ENCODE measurements at places on chromosomes 11 and 22.

DNA sequence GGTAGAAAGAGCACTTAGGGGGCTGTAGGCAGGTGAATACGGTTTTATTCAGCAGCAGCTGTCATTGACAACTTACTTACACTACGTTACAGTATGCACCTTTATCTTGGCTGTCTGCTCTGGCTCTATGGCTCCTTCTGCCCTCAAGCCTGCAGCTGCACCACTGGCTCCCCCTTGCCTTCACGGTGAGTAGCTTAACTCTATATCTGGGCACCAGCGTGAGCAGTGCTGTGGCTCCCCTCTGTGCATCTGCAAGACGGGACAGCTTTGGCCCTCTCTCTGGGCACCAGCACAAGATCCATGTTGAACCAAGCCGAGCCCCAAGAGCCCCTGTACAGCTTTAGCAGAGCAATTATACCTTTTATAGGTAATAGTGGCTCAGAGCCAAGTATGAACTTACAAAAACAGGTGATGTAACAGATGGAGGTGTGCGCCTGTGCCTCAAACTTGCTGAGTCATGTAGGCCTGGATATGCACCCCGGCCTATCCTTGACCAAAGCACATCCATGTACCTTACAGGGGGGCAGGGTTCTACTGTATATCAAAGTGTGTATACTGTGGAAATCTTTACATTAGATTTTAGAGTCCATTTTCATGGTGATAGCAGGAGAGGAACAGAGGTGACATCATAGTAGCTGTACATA, 96.9 kb upstream of the CTSC start:
- DNase-seq, result no peak

DNA sequence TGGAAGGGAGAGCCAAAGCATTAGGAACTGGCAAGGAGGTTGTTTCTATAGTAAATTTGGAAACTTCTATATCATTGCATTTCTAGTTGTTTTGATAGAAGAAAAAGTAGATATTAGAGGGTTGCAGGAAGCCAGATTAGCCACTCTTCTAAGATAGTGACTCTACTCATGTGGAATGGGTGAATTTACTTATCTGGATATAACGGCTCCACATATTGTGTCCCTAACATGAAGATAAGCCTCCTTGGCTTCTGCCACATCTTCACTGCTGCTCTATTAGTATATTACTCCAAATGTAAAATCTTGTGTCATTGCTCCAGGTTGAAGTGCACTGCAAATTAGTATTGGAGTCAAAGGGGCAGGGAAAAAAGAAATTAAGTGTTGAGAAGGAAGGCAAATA, 283.3 kb downstream of the CASP12 start:
- DNase-seq, result no peak

DNA sequence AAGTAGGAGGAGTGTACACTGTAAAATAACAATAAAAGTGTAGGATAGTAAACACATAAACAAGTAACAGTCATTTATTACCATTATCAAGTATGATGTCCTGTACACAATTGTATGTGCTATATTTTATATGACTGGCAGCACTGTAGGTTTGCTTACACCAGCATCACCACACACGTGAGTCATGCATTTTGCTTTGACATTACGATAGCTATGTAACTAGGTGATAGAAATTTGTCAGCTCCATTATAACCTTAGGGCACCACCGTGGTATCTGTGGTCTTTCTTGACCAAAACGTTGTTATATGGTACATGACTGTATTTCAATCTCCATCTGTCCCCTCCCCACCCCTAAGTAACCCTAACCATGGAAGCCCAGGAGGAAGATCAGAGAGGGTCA, 1.1 kb downstream of the DNAL4 start:
- no peak for DNase-seq

GRCh38 chr11:100525635-100526034, 161.5 kb upstream of the ARHGAP42 start:
- DNase-seq, result no peak

DNA sequence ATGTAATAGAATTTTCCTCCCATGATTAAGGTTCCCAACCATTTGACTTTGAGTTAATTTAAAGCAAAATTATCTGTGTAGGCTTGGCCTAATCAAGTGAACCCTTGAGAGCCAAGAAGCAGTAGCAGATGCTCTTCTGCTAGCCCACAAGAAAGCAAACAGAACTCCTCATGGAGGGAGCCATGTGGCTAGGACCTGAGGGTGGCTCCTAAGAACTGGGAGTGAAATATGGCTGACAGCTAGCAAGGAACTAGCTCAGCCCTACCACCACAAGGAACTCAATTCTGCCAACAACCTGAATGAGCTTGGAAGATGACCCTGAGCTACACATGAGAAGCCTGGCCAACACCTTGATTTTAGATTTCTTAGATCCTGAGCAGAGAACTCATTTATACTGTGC, 167.7 kb downstream of the WNT11 start:
- no peak for DNase-seq

DNA sequence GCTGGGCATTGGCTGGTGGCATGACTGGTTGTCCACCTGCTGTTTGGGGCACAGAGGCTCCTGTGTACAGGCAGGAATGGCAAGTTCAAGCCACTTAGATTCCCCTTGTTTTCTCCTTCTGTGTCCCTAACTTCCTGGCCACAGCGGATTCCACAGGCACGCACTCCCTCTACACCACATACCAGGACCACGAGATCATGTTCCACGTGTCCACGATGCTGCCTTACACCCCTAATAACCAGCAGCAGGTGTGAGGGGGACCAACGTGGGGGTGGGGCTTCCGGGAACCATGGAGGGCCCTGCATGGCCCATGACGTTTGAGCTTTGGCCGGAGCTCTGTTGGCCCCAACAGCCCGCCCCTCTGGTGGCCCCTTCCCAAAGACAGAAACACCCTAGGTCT, 7.8 kb downstream of the SIPA1 start:
- no peak for DNase-seq

GRCh38 chr11:106988151-106989077, 29.9 kb downstream of the GUCY1A2 start:
- DNase-seq, result no peak

GRCh38 chr11:43918662-43919061, 23.8 kb upstream of the C11orf96 start:
- no peak for DNase-seq

DNA sequence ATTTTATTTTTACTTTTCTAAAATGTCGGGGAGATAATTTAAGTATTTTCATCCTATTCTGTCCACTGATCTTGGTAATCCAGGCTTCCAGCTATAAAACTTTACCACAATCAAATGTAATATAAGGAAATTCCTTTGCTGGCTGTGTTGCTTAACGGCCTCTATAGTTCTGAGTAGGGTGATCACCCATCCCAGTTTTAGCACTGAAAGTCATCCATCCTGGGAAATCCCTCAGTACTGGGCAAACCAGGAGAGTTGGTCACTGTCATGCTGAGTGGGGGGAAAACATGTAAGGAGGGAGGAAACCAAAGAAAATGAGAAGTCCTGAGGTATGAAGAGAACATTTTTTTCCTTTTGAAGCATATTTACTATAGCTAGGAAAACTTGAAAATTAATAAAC, 12.8 kb upstream of the BACE1-AS start:
- no peak for DNase-seq

- no peak for DNase-seq
Measured at GRCh38 chr22:30998329-30998728, 29.3 kb downstream of the TUG1 start.

GRCh38 chr11:8342821-8343681, 79.4 kb upstream of the LMO1 start:
- DNase-seq, result no peak

All from central memory CD8-positive, alpha-beta T cell (primary cell).